ENCODE measurements at places on chromosomes 5 and 9.

- peak; percentile 76 for DNase-seq
Measured at GRCh38 chr9:2857564-2858198, 13.8 kb upstream of the PUM3 start.

DNA sequence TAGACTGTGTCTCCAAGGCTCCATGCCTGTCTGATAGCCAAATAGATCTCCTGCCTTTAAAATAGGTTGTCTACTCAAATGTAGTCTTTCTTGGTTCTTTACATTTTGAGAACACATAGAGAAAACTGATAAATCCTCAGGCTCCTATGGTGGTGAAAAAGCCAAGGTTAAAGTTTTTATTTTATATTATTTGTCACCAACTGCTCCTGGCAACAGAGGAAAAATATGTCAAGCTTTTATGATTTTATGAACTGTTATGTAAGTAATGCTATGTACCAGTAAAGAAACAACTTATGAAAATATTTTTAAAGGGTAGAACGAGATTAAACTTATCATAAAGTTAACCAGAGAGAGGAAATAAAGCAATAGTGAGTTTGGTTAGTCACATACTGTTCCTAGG is 222.8 kb downstream of the NR2F1-AS1 start:
- no peak for DNase-seq

GRCh38 chr5:67496051-67496450 is 299.5 kb upstream of the CD180 start:
- no peak for DNase-seq

DNA sequence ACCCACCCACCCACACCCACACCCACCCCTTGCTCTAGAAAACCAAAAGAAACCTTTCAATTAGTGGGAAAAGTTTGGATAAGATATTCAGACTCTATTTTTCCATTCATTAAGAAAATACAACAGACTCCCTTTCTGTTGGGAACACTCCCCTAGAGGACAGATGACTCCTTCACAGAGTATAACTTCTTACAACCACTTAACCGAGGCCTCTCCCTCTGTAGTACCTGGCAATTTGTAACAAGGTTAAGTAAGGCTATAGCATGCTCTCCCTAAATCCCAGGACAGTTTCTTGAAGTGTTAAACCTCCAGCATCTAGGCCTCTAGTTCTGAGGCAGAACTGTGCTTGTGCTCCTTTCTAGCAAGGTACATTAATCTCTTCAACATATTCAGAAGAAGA is 75.9 kb upstream of the NR5A1 start:
- DNase-seq = no peak

- DNase-seq = no peak
Measured at GRCh38 chr5:1657161-1657741, 133.5 kb upstream of the LPCAT1 start.

GRCh38 chr5:91929522-91929817 is 546.4 kb upstream of the ARRDC3 start:
- no peak for DNase-seq

DNA sequence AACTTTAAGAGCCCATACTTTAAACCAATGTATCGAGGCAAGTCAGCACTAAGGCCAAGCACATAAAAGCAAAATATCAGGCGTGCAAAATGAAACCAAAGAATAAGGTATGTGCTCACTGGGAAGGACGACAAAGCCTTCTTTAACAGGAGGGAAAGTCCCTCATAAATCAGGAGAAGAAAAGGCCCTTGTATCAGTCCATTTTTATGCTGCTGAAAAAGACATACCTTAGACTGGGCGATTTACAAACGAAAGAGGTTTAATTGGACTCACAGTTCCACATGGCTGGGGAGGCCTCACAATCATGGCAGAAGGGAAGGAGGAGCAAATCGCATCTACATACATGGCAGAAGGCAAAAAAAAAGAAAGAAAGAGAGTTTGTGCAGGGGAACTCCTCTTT is 68.9 kb downstream of the UBE2QL1 start:
- no peak for DNase-seq

DNA sequence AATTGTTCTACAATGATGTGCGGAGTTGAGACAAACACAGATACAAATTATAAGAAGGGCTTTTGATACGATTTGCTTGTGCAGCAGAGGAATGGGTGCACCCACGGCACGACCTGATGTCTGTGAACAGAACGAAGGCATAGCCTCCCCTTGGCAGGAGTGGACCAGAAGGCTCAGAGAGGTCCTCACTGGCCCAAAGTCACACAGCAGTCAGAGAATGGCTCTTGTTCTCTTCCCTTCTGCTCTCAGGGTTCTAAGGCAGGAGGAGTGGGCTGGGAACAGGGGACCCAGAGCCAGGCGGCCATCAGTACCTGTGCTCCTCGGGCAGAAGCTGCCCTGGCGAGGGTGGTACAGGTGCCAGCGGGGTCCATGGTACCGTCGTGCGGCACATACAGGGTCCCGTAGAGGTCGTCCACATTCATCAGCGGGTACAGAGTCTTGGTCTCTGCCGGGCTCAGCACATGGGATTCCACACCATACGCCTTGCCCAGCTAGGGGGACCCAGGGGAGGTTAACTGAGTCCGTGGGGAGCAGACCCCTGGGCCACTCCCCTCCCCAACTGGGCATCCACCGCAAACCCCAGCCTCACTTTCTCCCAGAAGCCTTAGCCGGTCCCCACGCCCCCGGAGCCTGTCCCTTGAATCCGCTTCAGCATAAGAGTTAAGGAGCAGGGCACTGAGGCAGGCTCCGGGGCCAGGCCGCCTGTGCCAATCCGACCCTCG is 7.0 kb downstream of the SARDH start:
- DNase-seq = no peak

GRCh38 chr5:57111993-57112392 is 61.9 kb upstream of the GPBP1 start:
- no peak for DNase-seq

DNA sequence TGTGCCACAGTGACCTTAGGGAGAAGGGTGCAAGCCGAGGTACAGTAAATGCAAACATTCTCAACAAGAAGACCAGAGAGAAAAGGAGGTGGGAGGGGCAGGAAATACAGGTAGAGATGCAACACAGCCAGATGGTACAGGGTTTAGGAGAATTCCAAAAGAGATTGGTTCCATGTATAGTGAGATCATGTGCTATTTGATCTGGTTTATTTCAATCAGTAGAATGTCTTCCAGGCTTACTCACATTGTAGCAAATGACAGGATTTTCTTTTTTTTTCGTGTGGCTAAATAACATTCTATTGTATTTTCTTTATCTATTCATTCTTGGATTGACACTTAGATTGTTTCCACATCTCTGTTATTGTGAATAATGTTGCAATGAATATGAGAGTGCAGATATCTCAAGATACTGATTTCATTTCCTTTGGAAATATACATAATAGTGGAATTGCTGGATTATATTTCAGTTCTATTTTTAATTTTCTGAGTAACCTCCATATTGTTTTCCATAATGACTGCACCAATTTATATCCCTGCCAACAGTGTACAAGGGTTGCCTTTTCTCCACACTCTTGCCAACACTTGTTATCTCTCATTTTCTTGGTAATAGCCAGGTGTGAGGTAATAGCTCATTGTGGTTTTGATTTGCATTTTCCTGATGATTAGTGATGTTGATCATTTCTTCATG is 107.8 kb upstream of the GAS1 start:
- DNase-seq = no peak

- peak; percentile 76 for DNase-seq
Measured at GRCh38 chr9:125374443-125375309, 113.0 kb downstream of the GAPVD1 start.

- no peak for DNase-seq
Measured at GRCh38 chr9:109428854-109429253, 69.3 kb downstream of the PTPN3 start.

- DNase-seq = no peak
Measured at GRCh38 chr9:32708480-32709150, 73.1 kb upstream of the TAF1L start.

- no peak for DNase-seq
Measured at GRCh38 chr5:147819261-147819770, 12.2 kb downstream of the SPINK1 start.

DNA sequence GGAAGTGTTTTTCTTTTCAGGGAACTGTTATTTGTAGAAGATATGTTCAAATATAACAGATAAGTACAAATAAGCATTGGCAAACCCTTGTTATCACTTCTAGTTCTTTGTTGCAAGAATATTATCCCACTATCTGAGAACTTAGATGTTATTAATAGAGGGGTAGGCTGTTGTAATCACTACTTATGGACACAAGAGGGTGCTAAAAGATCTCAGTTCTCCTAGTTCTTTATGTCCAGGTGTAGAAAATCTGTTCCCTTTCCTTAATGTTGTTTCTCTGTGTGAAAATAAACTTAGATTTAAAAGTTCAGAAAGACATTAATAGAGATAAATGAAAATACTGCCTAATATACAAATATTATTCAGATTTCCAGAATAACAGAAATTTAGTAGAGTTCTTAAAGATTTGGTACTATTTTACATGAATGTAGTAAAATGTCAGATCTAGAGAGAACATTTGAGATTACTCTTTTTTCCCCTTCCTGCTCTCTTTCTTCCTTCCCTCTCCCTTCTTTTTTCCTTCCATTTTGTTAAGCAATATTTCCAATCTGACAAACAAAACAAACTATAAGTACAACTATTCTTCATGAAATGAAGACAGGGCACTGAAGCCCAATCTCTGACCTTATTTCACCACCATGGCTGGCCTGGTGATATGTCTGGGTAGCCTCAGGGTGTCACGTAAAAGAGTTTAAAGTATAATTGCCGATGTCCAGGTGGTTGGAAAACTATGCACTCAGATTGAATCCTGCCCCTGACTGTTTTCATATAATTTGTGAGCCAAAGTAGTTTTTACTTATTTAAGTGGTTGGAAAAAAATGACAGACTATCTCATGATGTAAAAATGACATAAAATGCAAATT is 43.6 kb upstream of the C5orf46 start:
- peak; percentile 67 for DNase-seq

- no peak for DNase-seq
Measured at GRCh38 chr5:6084376-6084775, 294.0 kb downstream of the MED10 start.

- DNase-seq = no peak
Measured at GRCh38 chr9:7983490-7983889, 183.9 kb upstream of the DMAC1 start.

DNA sequence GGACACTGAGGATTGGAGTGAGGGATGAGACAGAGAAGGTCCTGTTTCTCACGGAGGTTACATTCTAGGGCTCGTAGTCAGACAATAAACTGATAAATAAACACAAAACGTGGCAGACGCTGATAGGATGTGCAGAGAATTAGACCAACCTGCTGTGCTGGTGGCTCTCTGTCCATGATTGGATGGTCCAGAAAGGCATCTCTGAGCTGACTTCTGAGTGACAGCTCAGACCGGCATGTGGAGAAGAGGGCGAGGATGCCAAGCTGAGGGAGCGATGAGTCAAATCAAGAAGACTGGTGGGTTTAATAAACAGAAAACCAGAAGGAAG is 132.3 kb upstream of the TAF11L2 start:
- DNase-seq = peak; percentile 22

- peak; percentile 5 for DNase-seq
Measured at GRCh38 chr5:152270096-152270495, 135.0 kb downstream of the NMUR2 start.

- DNase-seq = peak; percentile 76
Measured at GRCh38 chr5:159240301-159240870, 22.7 kb upstream of the UBLCP1 start.

GRCh38 chr9:134872482-134873231 is 8.0 kb upstream of the FCN2 start:
- no peak for DNase-seq

GRCh38 chr5:77945874-77946273 is 169.7 kb upstream of the TBCA start:
- DNase-seq = no peak

- DNase-seq = no peak
Measured at GRCh38 chr9:78470216-78470615, 173.3 kb downstream of the PSAT1 start.

DNA sequence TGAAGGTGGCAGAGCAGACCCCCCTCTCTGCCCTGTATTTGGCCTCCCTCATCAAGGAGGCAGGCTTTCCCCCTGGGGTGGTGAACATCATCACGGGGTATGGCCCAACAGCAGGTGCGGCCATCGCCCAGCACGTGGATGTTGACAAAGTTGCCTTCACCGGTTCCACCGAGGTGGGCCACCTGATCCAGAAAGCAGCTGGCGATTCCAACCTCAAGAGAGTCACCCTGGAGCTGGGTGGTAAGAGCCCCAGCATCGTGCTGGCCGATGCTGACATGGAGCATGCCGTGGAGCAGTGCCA is 3.8 kb downstream of the ALDH1B1 start:
- no peak for DNase-seq

DNA sequence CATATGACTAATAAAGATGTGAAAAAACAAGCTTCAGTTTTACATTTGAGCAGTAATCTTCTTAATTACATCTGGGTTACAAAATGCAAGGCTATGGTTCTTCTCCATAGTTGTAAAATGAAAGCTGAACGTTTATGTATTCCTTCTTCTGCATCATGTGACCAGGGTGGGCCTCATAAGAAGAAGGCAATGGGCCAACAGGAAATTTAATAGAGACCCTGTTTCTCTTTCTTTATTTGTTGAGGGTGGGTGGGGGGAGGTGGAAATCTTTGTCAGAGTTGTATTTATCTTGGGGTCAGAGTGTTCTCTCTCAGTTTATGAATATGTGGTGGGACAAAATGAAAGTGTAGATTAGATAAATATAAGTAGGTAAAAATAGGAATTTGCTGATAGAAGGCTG is 418.8 kb downstream of the TLE4 start:
- no peak for DNase-seq

DNA sequence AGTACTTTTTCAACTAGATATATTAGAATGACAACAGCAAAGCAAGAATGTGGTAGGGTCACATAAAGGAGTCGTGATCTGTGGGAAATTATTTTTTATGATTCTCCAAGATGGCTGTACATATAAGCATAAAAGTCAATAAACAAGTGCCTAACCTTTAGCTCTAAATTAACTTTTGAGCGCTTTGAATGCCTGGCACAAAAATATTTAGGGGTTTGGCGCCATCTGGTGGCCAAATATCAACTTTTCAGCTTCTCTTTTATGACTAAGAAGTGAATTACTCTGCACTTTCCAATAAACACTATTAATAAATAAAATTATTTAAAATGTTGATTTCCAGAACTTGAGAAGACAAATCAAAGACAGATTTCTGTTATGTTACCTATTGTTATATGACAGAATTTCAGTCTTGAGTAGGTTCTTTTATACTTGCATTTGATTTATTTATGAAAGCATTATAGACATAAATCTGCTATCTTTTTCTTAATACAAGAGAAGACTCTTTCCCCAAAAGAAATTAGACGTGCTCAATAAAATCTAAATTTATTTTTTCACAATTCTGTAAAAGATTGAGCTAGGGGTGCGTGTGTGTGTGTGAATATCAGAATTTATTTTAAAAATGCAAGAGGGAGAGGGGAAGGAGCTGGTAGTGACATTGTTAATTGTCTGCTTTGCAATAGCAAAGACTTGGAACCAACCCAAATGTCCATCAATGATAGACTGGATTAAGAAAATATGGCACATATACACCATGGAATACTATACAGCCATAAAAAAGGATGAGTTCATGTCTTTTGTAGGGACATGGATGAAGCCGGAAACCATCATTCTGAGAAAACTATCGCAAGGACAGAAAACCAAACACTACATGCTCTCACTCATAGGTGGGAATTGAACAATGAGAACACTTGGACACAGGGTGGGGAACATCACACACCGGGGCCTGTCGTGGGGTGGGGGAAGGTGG is 36.7 kb upstream of the ARRDC3 start:
- peak; percentile 31 for DNase-seq
